ENCODE measurements at places on chromosomes 11 and 22.

DNA sequence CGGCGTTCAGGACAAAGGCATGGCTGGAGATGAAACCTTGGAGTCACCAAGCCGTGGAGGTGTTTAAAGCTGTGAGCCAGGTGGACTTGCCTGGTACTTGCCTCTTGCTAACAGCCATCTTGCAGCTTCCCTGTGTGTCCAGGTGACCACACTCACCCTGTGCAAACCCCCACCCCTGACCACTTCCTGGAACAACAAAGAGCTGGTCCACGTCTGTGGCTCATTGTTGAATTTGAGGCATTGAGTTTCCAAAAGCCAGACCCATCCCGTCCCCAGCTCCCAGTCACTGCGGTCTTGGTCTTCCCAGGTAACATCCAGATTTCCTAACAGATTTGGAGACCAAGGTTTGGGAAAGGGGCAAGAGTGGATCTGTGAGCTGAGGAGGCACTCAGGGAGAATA lies 18.5 kb downstream of the DHCR7 start:
- no peak for DNase-seq

DNA sequence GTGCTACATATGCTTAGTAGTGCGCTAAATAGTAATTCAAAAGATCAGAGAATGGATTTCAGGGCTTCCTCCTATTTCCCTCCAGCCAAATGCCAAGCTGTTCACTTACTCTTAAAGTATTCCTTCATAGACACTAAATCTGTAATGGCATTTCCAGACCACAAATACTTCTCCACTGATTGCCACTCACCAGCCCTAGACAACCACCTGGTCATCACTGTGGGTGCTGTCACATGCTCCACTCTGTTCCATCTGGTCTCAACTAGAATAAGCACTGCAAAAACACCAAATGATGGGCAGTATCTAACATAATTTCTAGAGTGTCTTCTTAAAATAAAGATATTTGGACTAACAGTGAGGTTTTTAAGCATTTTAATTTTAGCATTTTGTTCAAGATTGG lies 341.3 kb downstream of the AASDHPPT start:
- DNase-seq = no peak

DNA sequence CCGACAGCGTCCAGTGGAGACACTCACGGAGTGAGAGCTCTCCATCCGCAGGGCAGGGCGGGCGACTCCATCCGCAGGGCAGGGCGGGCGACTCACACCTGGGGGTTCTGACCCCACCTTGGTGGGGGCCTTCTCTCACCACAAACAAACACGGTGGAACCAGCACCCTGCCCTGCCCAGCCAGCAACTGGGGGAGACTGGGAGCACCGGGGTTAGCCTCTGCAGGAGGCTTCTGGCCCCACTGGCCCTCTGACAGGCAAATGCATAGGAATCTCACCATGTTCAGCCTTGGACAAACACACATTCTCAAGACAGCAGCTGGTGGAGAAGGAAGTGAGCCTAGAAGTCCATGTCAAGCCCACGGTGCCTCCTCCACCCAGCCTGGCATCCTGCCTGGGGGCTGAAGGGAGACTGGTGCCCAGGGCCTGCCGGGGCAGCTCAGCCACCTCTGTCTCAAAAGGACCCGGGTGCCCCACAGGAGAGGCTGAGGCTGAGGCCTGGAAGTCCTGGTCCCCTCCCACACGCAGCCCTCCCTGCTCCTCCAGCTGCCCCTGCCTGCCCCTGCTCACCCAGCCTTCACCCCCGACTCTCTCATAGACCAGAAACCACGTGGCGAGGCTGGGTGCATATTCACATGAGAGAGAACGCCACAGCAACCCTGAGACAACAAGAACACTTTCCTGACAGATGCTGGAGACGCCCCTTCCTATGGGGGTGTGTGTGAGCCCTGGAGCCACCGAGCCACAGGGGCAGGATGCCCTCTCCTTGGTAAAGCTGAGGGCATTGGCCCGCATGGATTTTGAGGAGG lies 98.4 kb upstream of the B3GAT1 start:
- DNase-seq = no peak

DNA sequence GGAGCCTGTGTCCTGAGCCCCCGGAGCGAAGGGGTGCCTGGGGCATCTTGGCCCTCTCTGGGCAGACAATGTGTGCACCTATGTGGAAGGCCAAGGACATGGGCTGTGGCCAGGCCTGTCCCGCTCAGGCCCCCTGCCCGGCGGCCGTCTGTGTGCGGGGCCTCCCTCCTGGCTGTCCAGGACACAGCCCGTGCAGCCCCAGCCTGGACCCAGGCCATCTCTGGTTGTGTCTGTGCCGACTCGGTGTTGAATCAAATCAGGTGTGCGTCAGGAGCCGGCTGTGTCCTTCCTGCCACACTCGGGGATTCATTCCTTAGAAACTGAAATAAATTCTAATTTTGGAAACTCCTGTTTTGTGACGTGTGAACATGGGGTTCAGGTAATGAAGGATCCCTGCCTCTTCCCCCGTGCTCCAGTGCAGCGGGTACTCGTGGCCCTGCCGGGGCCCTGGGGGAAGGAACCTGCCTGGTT lies 1.5 kb upstream of the SELENOO start:
- DNase-seq = no peak
